ENCODE measurements at places on chromosomes 4 and X. TPM values are rescaled to one million over a fixed set of nuclear protein-coding genes. Genes with fewer than 3 reads are reported as not detected.

The ETNPPL gene
- total RNA-seq, result 0.78 TPM

The SOWAHB gene
- 5.5 TPM for total RNA-seq

The MAGEE2 gene
- 4.4 TPM for total RNA-seq

The TRPC5OS gene
- under 0.01 TPM for total RNA-seq

The PLP1 gene
- 9.4 TPM for total RNA-seq

All from occipital lobe (tissue), 3 donors.